ENCODE measurements at places on chromosomes 5 and 9. TPM values are rescaled to one million over a fixed set of nuclear protein-coding genes. Genes with fewer than 3 reads are reported as not detected.

Gene HTR1A
- polyA plus RNA-seq: not detected

Gene CKMT2
- not detected for polyA plus RNA-seq

Gene SPATA31C1
- not detected for polyA plus RNA-seq

Gene PCDHB13
- not detected for polyA plus RNA-seq

Gene PCDHB5
- not detected for polyA plus RNA-seq

Gene GARNL3
- polyA plus RNA-seq: 0.25 TPM

Gene ADAMTSL2
- not detected for polyA plus RNA-seq

Gene FOXD4L4
- polyA plus RNA-seq: not detected

Gene FAM153A
- 0.67 TPM for polyA plus RNA-seq

Gene BAAT
- 0.12 TPM for polyA plus RNA-seq

Gene CYSRT1
- polyA plus RNA-seq: 0.32 TPM

Gene SIGMAR1
- 95.4 TPM for polyA plus RNA-seq

Gene IL5
- polyA plus RNA-seq: not detected

Gene PCDHA9
- polyA plus RNA-seq: not detected

Gene IFNB1
- polyA plus RNA-seq: not detected

Gene PCDHAC2
- polyA plus RNA-seq: not detected

Gene BTNL9
- not detected for polyA plus RNA-seq

Gene GLRA1
- polyA plus RNA-seq: not detected

Gene LCNL1
- polyA plus RNA-seq: 0.16 TPM

Gene QRFP
- polyA plus RNA-seq: not detected
